ENCODE measurements at places on chromosomes 5 and 9.
A peak's percentile ranks its signal among the peaks of the same experiment; 100 is the strongest.

GRCh38 chr5:168324859-168325630 lies 33.6 kb downstream of the WWC1 start:
- DNase-seq: no peak

DNA sequence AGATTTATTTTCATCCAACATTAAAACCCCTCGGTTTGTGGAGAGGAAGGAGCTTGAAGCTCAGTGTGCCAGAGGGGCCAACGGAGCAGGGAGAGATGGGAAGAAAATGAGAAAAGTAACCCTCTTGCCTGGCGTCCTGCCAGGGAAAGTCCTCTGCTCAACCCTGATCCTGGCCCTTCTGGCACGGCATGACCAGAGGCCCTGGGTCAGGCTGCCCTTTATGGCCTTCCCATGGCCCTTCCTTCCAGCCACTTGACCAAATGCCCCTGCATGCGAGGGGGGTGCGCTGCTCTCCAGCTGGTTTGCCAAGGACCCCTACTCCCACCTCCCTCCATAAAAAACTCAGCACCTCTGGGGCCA lies 43.8 kb downstream of the SPRY4 start:
- no peak for DNase-seq

DNA sequence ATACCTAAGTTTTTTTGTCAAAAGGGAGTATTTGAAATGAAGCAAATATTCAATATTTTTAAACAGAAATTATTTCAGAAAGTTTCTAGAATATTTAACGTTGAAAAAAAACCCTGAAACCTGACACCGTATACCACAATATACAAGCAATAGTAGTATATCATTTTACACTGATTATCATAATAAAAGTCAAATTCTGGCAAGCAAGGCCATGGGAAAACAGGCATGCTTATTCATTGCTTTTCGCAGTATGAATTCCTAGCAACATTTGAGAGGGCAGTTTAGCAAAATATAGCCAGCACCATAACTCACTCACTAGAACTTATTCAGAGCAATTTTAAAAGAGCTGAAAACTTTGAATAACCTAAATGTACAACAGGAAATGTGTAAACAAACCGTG lies 46.1 kb downstream of the ERAP1 start:
- DNase-seq: no peak

- no peak for DNase-seq
Measured at GRCh38 chr9:130934702-130935647, 4.1 kb downstream of the FIBCD1 start.

- DNase-seq: no peak
Measured at GRCh38 chr9:127974001-127974768, 6.6 kb downstream of the EEIG1 start.

- DNase-seq: no peak
Measured at GRCh38 chr5:6372251-6373080, 5.9 kb downstream of the MED10 start.

DNA sequence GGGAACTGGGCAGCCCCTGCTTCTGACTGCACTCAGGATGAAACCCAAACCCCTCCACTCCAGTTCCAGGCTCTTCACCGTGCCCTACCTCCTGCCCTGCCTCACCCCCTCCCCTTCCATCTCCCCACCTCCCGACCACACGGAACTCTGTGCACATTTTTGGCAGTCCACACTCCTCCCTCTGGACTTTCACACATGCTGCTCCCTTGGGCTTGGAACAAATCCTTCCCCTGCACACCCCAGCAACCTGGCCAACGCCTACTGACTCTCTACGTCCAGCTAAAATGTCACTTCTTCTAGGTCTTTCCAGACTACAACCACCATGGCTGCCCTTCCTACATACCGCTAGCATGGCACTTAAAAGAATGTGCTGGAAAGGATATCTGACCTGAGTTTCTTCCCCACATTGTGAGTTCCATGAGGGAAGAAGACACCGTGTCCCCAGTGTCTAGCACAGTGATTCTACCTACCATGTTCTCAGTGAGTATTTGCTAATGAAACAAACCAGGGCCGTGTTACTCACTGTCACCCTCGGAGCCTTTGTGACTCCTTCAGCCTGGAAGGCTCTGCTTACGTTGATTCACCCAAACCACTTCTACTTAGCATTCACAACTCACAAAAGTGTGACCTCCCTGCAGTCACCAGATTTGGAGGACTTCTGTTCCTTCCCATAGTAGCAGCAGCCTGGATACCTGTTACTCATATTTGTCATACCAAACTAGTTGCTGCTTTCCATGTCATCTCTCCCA lies 18.7 kb downstream of the RETREG1 start:
- no peak for DNase-seq

DNA sequence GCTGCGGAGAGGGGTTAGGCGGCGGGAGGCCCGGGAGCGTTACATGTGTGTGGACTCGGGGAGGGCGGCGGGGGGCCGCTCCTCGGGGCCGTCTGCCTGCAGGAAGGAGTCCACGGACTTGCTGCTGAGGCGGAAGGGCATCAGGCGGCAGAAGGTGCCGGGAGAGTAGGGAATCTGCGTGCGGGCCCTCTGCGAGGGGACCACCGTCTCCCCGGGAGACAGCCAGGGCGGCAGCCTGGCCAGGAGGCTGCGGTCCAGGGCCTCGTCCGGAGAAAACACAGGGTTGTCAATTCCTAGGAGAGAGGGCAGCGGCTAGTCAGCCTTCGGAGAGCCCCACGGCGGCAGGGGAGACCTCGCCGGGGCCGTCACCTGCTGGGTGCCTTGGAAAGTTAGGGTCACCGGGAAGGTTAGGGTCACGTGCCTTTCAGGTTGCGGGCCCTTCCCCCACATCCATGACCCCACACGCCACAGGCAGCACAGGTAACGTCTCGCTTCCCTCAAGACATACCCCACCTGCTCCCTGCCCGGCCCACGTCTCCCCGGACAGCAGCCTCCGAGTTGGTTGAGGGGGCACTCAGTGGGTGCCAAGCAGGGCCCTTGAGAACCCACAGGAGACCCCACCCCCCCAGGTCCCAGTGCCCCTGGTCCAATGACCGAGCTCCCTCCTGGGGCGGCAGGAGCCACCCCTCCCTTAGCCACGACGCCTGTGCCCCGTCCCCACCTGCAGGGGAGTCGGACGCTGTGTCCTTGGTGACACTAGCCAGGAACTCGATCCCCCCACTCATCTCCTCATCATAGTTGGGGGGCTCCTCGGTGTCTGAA lies 32.1 kb downstream of the EXOC3 start:
- DNase-seq: no peak

DNA sequence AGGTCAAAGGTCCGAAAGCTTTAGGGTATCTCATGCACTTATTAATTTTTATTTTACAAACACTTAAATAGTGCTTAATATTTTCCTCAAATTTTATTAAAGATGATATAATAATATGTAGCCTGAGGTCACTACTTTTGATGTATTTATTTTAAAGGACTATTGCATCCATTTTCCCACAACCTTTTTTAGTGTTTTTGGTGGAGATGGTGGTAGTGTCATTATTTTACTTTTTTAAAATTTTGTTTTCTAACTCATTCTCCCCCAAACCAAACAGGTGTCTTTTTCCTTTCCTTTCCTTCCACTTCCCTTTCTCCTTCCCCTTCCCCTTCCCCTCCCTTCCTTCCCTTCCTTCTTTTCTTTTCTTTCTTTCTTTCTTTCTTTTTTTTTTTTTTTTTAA lies 328.6 kb downstream of the CYLC2 start:
- no peak for DNase-seq

- no peak for DNase-seq
Measured at GRCh38 chr5:73962801-73963425, 336.9 kb downstream of the ARHGEF28 start.

DNA sequence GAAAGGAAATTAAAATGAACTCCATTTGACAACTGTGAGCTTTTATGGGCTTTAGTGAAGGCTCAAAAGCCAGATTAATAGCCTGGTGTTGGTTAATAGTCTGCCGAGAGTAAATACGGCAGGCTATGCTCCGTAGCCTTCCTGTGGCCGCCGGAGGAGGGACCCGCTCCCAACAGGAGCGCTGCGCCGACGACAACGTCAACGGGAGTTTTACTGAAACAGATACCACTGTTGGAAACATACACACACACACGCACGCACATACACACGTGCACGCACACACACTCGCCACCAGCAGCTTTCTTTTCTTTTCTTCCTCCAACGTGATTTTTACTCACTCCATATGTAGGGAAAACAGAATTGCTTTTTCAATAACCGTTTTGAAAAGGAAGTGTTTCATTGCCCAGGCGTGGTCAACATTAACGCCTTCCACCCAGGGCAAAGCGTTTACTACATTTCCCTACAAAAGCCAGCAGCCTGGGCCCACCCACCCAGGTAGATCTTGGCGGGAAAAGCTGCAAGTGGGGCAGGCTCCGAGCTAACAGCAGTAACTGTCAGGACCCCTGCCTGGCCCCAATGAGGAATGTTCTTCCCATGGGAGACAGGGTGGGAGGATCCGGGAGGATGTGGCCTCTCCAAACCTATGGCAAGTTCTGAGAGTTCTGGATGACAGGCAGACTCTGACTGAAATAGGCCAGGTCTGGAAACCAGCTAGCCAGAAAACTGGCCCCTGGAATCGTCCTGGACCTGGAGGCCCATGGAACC lies 72.3 kb downstream of the PAX5 start:
- DNase-seq: no peak

DNA sequence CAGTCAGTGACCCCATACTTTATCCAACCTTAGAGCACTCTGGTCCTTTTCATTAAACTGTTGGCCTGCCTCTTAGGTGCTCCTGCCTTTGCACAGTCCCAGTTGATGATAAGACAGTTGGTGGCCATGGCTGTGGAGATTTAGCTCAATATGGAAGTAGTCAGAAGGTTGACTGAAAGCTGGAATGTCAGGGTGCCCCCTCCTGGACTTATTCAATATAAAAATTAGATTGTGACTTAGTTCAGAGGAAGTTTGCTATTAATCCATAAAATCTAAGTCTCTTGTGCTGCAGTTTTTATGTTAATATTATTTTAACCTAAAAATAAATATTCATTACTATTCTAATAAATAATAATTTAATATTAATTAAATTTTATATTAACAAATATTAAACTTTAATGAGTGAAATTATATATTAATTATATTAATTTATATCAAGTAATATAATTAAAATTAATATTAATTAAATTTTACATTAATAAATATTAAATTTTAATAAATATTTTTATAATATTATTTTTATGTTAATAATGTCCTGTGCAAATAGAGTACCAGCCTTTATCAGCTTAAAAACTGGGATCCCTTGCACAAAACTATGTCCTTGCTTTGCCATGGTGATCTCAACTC lies 77.7 kb upstream of the ADAMTSL1 start:
- peak; percentile 60 for DNase-seq

DNA sequence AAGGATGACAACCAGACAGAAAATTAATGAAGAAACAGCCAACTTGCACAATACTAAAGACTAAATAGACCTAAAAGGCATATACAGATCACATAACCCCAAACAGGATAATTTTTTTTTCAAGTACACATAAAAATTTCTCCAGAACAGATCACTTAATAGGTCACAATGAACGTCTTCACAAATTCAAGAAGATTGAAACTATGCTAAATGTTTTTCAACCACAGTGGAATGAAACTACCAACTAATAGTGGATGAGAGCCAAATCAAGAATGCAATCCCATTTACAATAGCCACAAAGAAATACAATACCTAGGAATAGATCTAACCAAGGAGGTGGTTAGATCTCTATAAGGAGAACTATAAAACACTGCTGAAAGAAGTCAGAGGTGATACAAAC lies 145.8 kb downstream of the TMEM232 start:
- DNase-seq: no peak

GRCh38 chr5:80736730-80737129 lies 81.9 kb upstream of the DHFR start:
- DNase-seq: no peak

DNA sequence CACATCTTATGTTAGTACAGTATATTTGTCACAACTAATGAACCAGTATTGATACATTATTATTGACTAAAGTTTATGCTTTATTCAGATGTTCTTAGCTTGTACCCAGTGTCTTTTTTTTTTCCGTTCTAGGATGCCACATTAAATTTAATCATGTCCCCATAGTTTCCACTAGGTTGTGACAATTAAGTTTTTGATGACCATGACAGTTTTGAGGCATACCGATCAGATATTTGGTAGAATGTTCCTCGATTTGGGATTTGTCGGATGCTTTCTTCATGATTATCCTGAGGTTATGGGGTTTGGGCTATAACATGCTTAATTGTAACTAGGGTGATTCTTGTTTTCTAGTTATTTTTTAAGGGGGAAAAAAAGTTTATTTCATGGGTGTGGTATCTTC lies 22.6 kb downstream of the PRRC2B start:
- no peak for DNase-seq

- DNase-seq: peak; percentile 83
Measured at GRCh38 chr5:132883261-132883834, 9.9 kb downstream of the LEAP2 start.

- DNase-seq: no peak
Measured at GRCh38 chr5:112657804-112658203, 79.9 kb upstream of the APC start.
